ENCODE measurements at places on chromosomes 3 and 15.

- DNase-seq = no peak
These were observed 80.2 kb downstream of the FMN1 start for GRCh38 chr15:33114374-33114717.

- no peak for DNase-seq
These were observed 14.2 kb upstream of the GATM start for GRCh38 chr15:45392584-45392855.

DNA sequence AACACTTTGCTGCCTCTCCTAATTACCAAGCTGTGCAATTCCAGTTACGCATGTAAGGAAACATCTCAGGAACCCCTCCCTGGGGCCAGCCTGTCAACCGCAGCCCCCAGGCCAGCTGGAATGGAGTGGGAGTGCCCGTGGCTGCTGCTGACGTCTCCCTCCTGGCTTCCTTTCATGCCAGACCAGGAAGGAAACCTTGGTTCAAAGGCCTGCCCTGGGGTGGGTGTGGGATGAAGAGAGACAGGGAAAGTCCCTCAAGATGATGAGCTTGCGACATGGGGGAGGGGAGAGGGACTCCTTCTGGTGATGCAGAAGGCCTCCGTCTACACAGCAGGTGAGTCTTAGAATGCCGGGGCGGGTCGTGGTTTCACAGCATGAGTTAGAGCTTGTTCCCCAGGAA, 11.4 kb upstream of the CYP11A1 start:
- no peak for DNase-seq

- no peak for DNase-seq
These were observed 116.5 kb downstream of the RBMS3 start for GRCh38 chr3:29397406-29397805.

- DNase-seq = no peak
These were observed 280.1 kb downstream of the ERC2 start for GRCh38 chr3:56188201-56188600.

GRCh38 chr15:101411581-101411980, 77.9 kb downstream of the PCSK6 start:
- no peak for DNase-seq

GRCh38 chr15:87477737-87478686, 778.5 kb downstream of the NTRK3 start:
- DNase-seq = no peak
